ENCODE measurements at places on chromosomes 5 and 9.
A peak's percentile ranks its signal among the peaks of the same experiment; 100 is the strongest.

- no peak for DNase-seq
Observed at GRCh38 chr5:139690064-139690802, 42.1 kb downstream of the CXXC5 start.

GRCh38 chr5:176542135-176542595 is 5.0 kb upstream of the RNF44 start:
- no peak for DNase-seq

DNA sequence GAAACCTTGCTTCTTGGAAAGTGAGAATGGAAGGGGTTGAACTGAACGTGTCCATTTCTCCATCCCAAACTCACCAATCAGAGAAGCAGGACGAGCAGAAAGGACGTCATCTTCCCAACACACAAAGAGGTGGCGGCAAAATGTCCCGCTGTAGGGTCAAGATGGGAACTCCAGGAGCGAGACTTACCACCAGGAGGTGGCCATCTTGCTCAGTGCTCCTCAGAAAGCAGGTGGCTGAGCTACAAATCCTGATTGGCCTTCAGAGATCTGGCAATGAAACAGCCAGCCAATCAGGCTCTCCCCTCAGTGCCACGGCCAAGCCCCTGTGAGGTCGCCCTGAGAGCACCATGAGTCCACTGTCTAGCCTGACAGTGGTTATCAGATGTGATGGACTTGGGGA is 259.0 kb downstream of the NDUFS4 start:
- DNase-seq: no peak

DNA sequence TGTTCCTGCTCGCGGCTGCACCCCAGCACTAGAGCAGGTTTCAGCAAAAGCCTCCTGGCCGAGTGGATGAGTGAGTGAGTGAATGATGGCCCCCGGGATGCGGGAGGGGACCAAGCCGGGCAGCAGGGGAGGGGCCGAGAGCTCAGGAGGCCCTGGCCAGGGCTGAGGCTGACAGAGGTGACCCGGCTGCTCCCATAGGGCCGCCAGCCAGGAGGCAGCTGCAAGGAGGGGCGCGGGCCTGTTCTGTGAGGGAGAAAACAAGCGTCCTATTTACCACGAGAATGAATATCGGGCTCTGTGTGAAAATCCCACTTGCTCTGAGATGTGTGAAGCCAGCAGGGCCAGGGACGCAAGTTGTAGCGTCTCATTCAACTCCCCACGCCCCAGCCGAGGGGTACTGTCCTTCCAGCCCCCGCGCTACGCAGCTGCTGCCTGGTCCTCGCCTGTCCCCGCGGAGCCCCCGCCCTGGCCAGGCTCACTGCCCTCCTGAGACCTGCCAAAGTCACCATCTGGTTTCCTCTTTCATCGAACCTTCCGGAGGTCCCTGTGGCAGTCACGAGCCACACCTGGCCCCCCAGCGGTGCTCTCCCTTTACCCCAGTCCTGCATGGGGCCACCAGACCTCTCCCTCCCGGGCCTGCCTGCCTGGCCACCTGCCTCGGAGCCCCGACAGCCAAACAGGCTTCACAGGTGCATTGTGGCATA is 38.8 kb downstream of the RASGEF1C start:
- no peak for DNase-seq

DNA sequence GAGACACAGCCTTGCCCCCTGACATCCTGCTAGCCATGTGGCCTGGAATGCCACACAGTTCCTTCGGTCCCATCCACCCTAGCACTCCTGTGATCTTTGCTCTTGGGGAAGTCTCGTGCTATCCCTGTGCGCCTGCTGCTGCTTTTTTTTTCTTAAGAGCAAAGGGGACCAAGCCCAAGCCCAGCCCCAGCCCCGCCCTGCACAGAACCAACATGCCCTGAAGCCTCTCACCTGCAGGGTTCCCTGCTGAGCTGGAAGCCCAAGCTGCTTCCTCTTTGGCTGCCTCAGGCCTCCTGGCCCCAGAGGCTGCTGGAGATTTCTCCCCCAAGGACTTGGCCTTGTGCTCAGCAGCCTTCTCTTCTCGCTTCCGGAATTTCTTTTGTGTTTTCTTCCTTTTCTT is 1.8 kb downstream of the SURF6 start:
- no peak for DNase-seq

- DNase-seq: no peak
Observed at GRCh38 chr9:126306071-126306647, 20.5 kb upstream of the MVB12B start.

- no peak for DNase-seq
Observed at GRCh38 chr5:130541617-130542221, 623.3 kb downstream of the HINT1 start.

DNA sequence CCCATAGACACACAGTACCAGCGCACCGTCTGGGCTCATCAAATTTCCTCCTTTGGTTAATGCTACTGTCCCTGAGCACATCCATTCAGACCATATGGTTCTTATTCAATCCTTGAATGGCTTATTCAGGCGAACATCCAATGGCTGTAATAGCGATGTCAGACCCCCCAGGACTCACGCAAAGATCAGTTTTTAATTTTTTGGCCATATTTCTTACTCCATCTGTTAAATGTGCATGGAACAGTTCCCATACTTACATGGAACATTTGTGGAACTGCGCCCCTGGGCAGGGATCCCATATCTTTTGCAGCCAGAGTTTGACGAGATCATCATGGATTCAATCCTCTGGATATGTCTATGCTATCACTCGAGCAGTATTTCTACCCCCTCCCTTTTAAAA is 213.2 kb downstream of the ADAMTS6 start:
- DNase-seq: no peak

- no peak for DNase-seq
Observed at GRCh38 chr5:88145221-88145610, 123.4 kb downstream of the TMEM161B start.

GRCh38 chr9:137110147-137110910 is 4.2 kb downstream of the DPP7 start:
- DNase-seq: no peak

DNA sequence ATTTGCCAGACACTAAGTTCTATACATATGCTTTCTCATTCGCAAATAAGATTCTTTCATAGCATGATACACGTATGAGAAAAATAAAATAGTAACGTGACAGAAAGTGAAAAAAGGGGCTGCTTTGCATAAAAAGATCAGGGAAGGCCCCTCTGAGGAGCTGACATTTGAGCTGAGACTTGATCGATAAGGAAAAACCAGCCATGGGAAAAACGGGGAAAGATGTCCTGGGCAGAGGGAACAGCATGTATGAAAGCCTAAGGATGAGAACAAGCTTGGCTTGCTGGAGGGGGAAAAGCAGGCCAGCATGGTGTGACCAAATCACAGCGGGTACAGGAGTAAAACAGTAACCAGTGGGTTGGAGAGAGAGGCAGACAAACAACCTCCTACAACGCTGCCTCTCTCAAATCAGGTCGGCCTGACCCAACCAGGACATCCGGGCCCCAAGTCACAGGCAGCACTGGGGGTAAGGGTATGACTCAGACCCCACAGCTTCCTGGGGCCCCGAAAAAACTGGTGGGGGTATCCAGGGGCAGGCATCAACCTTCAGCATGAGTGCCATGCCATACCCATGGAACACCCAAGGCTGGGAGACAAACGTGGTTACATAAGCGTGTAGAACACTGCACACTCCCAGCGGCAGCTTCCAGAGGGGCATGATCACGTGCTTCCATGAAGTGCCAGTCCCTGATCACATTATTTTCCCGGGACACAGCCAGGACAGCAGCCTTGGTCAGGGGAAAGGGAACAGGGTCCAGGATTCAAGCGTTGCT is 2.2 kb downstream of the TNIP1 start:
- DNase-seq: peak; percentile 53

DNA sequence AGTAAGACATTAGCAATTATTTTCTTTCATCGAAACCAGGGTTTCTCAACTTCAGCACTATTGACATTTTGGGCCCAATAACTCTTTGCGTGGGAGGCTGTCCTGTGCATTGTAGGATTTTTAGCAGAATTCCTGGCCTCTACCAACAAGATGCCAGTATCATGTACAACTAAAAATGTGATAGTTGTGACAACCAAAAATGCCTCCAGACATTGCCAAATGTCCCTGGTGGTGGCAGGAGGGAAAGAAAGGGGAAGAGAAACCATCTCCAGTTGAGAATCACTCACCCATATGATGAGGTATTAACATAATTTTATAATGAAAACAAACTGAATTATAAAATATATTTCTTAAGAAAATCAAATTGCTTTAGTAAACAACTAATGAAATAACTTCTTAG is 406.1 kb downstream of the RAB3C start:
- DNase-seq: no peak

- no peak for DNase-seq
Observed at GRCh38 chr5:59591162-59591561, 302.4 kb downstream of the PDE4D start.

DNA sequence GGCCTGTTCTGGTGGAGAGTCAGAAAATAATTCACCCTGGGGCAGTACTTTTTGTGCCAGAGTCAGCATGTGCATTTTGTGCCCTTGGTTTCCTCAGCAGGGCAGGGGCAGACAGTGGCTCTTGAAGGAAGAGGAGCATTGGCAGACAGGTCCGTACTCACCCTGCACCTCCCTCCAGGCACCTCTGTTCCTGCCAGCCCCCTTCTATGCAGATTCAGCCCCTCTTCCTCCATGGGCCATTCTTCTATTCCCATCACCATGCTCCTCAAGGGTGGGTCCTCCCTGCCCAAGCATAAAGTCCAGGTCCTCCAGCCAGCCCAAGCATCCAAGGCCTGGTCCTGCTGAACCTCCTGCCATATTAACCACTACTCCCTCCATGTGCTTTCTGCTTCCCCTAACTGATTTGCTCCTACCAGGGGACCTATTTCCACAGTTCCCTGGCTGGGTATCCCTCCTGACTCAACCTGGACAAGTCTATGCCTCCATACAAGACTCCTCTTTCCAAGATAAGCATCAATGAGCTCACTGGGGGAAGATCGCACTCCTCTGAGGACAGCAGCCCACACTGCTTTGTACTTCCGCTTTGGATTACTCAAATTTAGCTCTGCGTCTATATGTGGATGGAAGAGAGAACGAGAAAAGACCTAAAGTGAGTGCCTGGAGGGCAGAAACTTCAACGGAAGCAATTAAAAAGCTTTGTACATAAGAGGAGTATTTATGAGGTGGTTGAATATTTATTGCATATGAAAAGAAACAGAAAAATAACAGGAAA is 9.3 kb upstream of the ACSL6 start:
- DNase-seq: no peak

DNA sequence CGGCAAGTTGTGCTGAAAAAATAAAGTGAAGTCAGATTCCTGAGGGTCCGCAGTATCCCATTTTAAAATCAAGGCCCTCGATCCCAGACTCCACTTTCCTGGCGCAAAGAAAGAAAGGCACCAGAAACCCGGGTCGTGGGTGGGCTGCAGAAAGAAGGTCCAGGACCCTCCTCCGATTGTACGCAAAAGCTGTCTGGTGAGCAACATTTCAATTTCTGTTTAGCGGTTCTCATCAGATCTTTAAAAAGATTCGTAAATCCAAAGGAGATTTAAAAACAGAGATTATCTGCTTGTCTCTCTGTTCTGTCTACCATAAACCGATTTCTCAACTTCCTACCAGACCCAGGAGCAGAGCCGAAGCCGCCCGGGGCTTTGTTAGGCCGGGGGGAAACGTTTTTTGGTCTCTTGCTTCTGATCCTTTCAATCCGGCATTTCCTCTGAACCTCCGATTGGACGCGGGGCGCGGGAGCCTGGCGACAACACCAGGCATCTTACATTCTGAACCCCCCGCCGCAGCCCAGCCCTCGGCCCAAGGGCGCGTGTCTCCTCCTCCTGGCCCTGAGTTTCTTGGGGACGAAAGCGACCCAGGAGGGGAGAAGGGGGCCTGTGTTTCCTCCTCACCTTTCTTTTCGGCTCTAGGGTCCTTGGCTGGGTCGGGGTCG is 746 bp downstream of the NKX2-5 start:
- no peak for DNase-seq

DNA sequence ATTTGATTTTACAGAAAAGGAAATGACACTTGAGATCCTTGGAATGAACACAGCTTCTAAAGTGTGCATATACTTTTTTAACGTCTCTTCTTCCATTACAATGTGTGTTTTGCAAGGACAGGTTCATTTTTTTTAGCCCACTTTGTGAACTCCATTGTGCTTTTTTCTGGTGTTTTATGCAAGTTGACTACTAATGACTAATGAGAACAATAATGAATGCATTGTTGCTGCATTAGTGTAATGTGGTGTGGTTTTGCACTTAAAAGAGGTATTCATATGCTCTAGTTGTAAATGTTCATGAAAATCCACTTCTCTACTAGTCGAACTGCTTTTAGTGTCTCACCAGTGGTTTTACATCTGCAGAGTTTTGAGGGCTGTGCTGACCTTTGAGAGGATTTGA is 93.6 kb downstream of the UHRF2 start:
- DNase-seq: no peak

- no peak for DNase-seq
Observed at GRCh38 chr9:97853056-97853843, at the start of gene FOXE1. Gene FOXE1 (plus strand): TSS chr9:97853226. CDS start chr9:97853915, 689 bp downstream.

DNA sequence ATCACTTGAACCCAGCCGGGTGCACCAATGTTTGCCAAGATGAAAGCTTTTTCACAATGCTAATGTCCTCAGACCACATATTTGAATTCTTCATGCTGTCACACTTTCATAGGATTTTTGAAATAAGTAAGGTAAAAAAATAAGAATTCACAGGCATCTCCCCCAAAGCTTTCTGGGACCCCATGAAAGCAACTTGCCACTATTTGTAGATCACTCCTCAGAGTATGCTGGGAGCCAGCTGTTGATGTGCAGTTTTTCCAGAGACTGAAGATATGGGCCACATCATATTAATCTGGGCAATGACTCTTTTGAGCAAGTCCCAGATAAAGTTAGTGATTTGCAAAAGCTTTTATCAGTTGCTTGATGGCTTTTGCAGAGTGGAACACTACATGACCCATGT is 507.9 kb downstream of the RASEF start:
- DNase-seq: no peak

DNA sequence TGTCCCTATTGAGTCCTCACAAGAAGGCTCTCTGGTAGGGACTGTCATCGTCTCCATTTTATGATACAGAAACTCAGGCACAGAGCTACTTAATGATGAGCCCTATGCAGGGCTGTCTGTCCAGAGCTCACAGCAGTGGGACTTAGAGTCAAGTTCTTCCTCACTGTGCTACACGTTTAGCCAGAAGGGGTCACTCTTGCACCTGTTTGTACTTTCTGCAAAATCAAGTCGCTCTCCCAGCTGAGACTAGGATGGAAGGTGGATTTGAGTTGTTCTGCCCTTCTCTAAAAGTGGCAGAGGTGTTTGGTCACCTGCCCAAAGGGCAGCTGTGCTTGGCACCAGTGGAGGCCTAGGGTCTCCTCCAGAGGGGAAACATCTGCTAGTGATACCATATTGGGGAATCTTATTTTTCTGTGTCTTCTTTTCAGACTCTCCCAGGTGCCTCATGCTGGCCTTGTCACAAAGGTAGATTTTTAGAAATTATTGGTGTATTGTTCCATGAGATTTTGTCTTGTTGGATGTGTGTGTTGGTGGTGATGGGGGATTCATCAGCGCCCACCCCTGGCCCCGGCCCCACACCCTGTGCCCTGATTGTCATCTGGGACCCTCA is 104.2 kb downstream of the PPARGC1B start:
- DNase-seq: no peak

GRCh38 chr5:59596586-59597350 is 296.8 kb downstream of the PDE4D start:
- no peak for DNase-seq

- no peak for DNase-seq
Observed at GRCh38 chr5:154901276-154901675, 36.7 kb downstream of the GEMIN5 start.

Data from stimulated activated CD8-positive, alpha-beta memory T cell treated with anti-CD3 and anti-CD28 coated beads, Interleukin-7, amount 100 ng/mL, for 24 hours (primary cell).